Activated CD8-positive, alpha-beta memory T cell treated with anti-CD3 and anti-CD28 coated beads for 4 hours (primary cell): ENCODE measurements at places on chromosomes 6 and 20.

- no peak for DNase-seq
Observed at GRCh38 chr6:26243132-26243531, 121.9 kb upstream of the BTN3A2 start.

GRCh38 chr6:116924245-116924644 is 47.2 kb downstream of the RFX6 start:
- DNase-seq: no peak

GRCh38 chr6:163531122-163531521 is 116.6 kb downstream of the QKI start:
- DNase-seq: no peak

GRCh38 chr6:114276783-114277182 is 66.0 kb downstream of the HS3ST5 start:
- no peak for DNase-seq

DNA sequence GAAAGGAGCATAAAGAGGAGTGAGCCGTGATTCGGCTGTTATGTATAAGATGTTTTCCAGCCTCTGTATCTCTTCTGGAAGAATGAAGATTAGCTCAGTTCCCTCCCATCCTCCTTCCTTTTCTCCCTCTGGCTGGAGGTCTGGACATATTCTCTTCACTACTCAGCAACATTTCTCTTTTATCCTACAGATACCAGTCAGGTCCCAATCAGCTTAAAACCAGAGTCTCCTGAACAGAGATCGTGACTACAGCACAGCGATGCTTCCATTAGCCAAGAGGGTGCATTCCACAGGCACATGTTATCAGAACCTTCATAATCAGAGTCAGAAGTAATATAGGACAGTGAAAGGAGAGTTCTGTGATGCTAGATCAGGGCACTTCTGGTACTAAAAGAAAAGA is 133.9 kb upstream of the SOX4 start:
- DNase-seq: no peak

DNA sequence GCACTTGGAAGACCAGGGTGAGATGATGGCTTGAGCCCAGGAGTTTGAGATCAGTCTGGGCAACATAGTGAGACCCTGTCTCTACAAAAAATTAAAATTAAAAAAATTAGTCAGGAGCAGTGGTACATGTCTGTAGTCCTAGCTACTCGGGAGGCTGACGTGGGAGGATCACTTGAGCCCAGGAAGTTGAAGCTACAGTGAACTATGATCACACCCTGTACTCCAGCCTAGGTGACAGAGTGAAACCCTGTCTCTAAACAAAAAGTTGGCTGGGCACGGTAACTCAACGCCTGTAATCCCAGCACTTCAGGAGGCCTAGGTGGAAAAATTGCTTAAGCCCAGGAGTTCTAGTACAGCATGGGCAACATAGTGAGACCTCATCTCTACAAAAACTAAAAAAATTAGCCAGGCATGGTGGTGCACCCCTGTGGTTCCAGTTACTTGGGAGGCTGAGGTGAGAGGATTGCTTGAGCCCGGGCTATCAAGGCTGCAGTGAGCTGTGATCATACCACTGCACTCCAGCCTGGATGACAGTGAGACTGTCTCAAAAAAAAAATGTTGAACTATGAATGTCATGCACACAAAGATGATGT is 60.8 kb upstream of the MYL9 start:
- no peak for DNase-seq

DNA sequence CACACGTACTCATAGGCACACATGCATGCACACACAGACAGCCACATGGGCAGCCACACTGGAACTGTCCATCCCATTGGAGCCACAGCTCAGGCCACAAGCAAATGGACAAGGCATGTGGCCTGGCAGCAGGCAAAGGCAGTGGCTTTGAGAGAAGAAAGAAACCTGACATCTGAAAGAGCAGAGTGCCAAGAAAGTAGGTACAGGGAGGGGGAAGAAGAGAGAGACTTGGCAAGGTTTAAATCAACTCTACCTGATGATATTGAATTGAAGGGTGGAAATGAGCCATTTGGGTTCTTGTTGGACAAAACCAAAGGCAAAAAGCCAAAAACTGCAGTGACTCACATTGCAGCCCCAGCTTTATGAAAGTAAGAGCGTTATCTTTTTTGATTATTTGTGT is 142.7 kb downstream of the PCSK2 start:
- DNase-seq: no peak

- no peak for DNase-seq
Observed at GRCh38 chr6:108661430-108661829, 100.7 kb downstream of the FOXO3 start.

DNA sequence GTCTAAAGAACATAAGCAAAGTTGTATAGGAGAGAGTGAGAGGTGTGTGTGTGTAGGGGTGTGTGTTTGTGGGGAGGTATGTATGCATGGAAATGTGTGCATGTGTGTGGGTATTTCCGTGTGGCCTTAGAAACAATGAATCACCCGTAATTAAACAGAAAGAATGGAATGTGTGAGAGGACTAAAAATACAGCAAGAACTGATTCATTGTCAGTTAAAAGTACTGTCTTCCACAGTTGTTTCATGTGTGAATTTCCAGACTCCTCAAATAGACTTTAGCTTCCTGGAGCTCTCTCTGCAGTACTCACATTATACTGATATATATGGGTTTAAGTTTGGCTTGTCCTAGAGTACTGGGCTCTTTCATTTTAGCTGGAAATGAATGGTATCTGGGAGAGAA is 145.7 kb downstream of the RIMS1 start:
- DNase-seq: no peak

DNA sequence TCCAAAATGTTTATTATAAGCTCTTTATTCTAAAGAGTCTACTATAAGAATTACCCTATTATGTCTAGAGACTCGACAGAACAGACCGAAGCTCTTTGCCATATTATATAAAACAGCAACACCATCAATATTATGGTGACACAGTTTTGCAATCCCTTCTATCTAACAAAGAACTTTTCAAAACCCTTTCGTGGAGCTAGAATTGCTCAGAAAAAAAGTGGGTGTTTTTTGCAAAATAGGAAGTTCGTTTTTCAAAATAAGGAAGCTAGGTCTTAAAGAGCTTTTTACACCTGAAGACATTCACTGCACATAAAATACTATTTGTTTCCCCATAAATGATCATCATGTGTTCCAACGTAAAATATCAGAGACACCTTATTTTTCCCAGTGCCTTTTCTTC is 240.0 kb downstream of the FOXC1 start:
- no peak for DNase-seq

DNA sequence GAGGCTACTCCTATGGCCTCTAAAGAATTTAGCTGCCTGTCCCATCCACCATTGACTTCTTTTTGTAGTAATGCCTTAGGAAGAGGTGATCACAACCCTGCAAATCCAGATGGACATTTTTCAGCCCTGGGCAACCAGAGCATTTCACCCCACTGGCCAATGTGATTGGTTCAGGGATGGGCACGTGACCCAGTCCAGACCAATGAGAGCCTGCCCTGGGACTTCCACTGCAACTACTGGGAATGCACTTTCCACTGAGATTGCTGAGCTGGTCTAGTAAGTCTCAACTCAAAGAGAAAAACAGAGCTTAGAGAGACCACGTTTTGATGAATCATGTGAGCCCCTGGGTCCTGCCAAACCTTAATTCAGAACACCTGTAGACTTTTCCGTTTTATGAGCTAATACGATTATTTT is 8.9 kb upstream of the UBE2V1 start:
- no peak for DNase-seq

GRCh38 chr6:11042750-11043377 is 1.2 kb downstream of the ELOVL2 start:
- DNase-seq: no peak

DNA sequence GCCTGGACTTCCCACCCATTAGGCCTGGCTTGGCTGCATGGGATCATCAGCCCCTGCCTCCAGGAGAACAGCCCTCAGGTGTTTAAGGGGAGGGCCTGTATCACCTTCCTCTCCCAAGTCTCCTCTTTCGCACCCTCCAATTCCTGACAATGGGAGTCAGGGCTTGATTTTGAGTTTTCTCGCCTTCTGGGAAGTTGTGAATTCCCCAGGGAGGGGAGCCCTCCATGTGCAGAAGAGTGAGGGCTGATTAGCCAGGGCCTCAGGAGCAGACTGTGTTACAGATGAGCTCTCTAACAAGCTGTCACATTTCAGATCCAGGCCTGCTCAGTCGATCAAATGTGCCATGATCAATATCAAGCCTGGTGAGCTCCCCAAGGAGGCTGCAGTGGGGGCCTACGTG is 42.4 kb downstream of the CNBD2 start:
- DNase-seq: no peak

GRCh38 chr6:149450679-149451375 is 34.0 kb downstream of the ZC3H12D start:
- no peak for DNase-seq

GRCh38 chr6:34360556-34360955 is 31.9 kb downstream of the NUDT3 start:
- no peak for DNase-seq

DNA sequence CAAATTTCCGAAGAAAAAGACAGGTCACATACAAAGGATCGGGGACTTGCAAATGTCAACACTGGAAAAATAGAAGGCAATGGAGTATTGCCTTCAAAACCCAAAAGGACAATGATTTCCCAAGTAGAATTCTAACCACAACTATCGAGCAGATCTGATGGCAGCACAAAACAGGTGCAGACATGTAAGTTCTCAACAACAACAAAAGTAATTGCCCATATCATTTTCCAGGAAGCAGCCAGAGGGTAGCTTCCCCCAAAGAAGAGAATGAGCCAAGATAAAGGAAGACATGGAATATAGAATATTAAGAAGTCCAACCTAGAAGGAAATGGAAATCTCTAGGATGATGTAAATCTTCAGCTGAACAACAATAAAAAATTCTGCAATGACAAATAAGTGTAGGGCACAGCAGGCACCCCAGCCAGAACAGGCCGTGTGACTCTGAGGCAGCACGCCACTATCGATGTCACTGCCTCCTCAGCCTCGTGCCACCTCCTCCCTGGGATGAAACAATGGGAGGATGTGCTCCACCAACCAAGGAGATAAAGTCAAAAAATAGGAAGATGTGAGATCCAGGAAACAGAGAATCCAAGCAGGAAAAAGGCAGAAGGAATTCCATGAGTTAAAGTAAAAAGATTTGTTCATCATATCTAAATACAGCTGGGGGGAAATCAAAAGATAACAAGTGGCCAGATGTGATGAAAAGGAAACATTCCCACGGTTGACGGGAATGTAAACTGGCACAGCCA is 34.1 kb downstream of the SERPINB1 start:
- DNase-seq: no peak

GRCh38 chr6:92479831-92480230 is 939.5 kb downstream of the EPHA7 start:
- no peak for DNase-seq

- no peak for DNase-seq
Observed at GRCh38 chr6:138372711-138373463, 4.8 kb upstream of the SMIM28 start.

GRCh38 chr6:56448046-56448445 is 194.6 kb downstream of the DST start:
- no peak for DNase-seq

DNA sequence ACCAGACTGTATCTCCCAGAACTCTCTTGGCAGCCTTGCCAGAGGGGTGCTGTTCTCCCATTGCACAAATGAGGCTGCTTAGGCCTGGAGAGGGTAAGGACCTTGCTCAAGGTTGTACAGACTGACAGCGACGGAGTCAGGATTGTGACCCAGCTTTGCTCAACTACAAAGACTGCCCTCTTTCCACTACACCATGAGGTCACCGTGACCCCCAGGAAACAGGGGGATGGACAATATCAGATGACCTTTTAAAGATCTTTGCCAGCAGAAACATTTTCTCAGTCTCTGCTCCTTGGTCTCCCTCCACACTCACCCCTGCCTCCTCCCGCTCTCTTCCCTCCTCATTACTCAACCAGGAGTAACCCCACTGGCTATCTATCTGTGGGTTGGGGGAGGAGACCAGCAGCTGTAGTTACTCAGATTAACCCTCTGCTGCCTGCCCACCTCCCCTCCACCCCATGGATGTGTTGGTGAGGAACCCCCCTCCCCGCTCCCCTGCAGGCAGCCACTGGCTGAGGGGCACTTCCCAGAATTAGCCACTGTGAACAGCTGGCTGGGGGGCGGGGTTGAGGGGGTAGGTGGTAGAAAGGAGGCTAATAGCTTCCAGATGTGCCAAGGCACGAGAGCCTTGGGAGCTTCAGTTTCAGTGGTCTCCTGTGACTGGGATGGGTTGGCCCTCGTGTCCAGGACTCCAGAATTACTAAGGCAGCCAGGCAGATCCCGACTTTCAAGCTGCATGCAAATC is 26.9 kb upstream of the MRPS18A start:
- no peak for DNase-seq

- DNase-seq: no peak
Observed at GRCh38 chr6:21791581-21791980, 198.0 kb downstream of the SOX4 start.

GRCh38 chr6:105199711-105200110 is 19.9 kb upstream of the POPDC3 start:
- DNase-seq: no peak

- no peak for DNase-seq
Observed at GRCh38 chr6:118080547-118080946, 173.5 kb downstream of the SLC35F1 start.

- DNase-seq: no peak
Observed at GRCh38 chr6:108587258-108588059, 26.7 kb downstream of the FOXO3 start.

- DNase-seq: peak; percentile 44
Observed at GRCh38 chr6:34235307-34236130, 1.2 kb upstream of the HMGA1 start.

DNA sequence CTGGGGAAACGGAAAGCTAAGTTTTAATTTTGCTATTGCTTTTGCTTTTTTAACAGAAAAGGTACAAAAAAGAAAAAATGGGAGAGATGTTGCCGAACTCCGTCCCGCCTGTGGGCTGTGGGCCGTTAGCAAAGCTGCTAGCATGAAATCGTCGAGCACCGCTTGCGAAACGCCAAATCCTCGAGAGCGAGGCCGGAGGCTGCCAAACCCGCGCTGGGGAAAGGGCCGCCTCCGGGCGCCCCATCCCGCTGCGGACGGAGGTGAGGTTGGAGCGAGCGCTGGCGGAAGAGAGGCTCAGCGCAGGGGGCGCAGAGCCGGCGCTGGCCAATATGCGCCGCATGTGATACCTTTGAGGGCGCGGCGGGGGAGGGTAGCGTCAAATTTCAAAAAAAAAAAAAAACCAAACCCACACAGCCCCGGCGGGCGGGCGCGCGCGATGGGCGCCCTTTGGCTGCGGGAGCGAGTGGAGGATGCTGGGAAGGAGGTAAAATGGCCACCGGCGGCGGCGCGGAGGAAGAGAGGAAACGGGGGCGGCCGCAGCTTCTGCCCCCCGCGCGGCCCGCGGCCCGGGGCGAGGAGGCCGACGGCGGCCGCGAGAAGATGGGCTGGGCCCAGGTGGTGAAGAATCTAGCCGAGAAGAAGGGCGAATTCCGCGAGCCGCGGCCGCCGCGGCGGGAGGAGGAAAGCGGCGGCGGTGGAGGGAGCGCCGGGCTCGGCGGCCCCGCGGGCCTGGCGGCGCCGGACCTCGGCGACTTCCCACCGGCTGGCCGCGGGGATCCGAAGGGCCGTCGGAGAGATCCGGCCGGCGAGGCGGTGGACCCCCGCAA is at the start of gene ZCCHC3:
TSS of gene ZCCHC3 (plus strand) at position 473 of the 827 bp plus-strand sequence. CDS start at position 490, 17 bp downstream.
- DNase-seq: peak; percentile 71

DNA sequence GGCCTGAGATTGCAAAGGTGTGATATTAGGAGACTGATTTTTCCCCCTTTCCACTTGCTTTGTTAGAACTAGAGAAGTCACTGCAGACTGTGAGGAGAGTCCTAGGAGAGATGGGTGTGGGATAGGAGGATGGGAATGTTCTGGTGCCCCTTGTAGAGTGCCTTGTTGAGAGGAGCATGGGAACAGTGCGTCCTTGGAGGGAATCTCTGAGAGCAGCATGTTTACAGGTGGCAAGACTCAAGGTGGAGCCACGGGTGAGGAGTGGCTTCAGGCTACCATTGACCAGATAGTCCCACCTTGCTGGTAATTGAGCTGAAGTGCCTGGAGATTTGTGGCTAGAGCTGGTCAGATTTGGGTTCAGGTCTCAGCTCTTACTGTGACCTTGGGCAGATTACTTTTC is 6.0 kb downstream of the PLCG1 start:
- no peak for DNase-seq
